Muscle of back (tissue), 13 donors: ENCODE measurements at places on chromosomes 3 and 15. TPM values are rescaled to one million over a fixed set of nuclear protein-coding genes. Genes with fewer than 3 reads are reported as not detected.

- DNase-seq: no peak
Measured at GRCh38 chr15:62362144-62362543, 197.1 kb upstream of the C2CD4B start.

Gene CTXN2
- polyA plus RNA-seq: not detected

DNA sequence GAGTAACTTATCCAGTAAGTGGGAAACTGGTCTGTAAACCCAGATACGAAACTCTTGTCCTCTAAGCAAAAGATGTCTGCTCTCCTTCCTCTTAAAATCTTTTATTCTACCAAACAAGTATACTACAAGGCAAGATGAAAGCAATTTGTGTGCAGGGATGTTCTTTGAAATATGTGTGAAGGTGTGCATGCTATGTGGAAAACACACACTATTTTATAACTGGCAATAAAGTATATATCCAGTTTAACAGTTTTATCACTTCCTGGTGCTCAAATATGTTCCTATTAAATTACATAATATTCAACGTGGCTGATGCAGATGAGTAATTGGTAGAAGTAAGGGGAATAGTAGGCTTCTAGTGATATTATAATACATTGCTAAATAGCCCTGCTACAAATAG lies 566.5 kb downstream of the ROBO2 start:
- DNase-seq: no peak

Gene NLGN1
- 2.1 TPM for polyA plus RNA-seq
